ENCODE measurements at places on chromosomes 2 and 18.

GRCh38 chr2:86645752-86646151 is 22.1 kb upstream of the RNF103 start:
- no peak for DNase-seq

DNA sequence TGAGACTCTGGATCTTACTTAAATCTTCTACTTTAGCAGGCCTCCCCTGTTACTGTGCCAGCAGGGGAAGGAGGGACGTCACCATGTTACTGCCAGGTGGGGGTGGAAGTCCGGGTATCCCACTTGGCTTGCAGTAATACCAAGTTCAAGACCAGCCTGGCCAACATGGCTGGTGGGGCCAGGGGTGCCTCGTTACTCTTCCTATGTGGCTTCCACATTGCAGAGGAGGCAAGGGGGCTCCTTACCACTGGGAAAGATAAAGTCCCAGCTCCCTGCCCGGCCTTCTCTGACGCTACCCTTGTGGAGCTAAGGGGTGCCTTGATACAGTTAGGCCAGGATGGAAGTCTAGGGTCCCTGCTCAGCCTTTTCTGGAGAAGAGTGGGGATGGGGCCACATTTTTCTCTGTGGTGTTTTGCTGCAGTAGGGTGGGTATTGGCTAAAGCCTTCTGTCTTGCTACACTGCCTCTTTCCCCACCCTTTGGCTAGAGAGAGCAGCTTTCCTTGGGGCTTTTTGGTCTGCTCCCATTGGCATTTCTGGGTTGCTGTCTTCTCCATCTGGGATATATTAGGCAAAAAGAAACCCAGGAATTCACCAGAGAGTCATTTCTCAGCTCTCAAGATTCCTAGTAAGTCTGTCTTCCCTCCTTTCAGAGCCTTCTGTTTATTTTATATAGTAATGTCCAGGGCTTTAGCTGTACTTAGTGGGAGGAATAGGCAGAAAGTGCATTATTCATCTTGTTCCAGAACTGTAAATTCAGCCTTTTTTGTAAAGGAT is 21.9 kb downstream of the ELMOD3 start:
- DNase-seq, result no peak

DNA sequence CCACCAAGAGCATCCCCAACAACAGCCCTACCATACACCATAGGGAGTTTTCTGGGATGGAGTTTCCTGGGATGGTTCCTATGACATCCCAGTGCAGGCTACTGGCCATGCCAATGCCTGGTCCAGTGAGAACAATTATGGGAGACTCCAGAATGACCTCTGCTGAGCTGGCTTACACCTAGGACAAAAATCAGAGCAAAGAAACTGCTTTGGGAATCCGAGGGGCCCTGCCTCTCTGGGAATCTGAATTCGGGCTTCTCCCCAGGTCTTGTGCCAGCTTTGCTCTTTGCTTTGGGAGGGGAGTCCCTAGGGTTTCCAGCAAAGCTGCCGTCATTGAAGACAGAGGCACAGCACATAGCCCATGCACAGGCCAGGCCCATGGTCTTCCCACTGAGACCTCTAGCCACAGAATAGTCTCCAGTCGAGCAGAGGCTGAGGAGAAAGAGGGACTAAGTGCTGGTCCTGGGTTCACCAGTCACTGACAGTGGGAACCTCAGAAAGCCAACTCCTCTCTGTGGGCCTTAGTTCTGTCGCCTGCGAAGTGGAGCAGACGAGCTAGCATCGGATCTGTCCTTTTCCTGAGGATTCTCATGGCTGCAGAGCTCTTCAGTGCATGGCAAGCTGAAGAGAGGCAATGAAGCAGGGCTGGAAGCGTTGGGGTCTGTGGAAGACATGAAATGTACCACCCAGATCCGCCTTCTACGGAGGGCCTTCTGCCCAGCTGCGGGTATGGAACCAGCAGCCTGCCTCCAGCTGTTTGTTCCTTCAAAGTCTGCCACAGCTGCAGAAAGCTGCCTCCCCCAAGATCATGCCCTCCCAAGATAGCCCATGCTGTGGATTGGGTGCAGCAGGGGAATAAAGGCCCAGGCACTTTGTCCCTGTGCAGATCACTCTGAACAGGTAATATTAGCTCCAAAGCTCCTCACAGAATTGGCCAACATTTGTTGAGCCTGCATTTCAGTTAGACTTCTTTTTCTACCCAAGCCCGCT is 11.2 kb upstream of the LBH start:
- DNase-seq, result no peak

- DNase-seq, result no peak
Observed at GRCh38 chr18:22257022-22257543, 87.7 kb downstream of the GATA6 start.

GRCh38 chr2:4938206-4938605 is 754.0 kb upstream of the SOX11 start:
- DNase-seq, result no peak

GRCh38 chr2:234913208-234913626 is 38.6 kb upstream of the SH3BP4 start:
- no peak for DNase-seq

- no peak for DNase-seq
Observed at GRCh38 chr2:38634684-38635083, 31.2 kb upstream of the GALM start.

DNA sequence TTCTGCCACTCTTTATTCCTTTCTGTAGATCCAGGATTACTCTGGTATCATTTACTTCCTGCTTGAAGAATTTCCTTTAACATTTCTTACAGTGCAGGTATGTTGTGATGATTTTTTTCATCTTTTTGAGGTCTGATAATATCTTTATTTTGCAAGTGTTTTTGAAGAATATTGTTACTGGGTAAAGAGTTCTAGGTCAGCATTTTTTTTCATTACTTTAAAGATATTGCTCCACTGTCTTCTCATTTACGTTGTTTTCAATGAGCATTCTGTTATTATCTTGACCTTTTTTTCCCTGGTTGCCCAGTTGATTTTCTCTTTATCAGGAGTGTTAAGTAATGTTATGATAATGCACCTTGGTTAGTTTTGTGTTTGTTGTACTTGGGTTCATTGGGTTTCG is 31.7 kb upstream of the TMEM247 start:
- DNase-seq, result no peak

DNA sequence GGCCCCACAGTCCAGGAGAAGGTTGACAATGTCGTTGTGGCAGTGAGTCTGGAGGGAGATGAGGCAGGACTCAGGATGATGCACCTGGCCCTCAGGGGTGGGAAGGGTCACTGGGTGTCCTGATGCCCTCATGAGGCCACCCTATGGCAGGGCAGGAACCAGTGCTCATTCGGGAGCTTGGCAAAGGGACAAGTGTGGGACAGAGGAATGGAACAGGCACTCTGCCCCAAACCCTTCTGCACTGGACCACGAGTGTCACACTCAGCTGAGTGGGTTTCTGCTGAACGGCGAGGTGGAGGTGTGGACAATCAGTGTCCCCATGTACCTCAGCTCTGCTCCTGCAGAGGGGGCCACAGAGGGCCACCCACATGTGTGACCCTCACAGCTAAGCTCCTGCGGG is 32.0 kb downstream of the ANKMY1 start:
- DNase-seq, result no peak

DNA sequence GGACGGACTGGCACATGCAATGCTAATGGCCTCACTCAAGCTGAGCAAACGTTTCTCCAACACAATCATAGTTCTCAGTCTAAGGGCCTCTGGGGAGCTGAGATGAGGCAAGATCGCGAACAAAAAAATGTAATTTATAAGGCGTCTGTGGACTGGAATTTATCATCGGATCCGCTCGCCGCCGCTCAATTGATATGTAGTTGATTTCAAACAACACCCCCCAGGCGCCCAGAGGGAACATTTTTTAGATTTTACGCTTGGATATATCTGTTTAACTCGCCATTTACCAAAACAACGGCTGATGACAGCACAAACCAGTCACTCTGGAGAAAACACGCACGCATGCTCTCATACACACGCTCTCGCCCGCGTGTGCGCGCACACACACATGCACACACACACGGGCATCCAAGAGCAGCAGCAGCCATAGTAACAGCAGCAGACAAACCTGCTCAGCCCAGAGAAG is 335.8 kb downstream of the SMAD2 start:
- no peak for DNase-seq

DNA sequence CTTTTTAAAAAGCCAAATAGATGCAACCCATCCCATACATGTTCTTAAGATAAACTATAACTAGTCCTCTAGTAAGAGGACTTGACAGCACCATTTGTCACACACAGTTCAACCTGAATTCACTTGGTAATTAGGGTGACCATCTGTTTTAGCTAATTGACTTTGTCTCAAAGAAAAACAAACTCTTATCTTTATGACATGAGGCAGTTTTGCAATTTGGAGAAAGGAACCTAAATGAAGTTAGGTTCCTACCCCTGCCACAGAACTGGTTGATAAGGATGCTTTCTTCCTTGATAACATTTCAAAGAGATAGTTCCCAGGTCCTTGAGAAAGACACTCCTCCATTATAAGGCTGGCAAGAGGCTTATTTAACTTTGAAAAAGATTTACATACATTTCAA is 57.4 kb upstream of the LRRTM1 start:
- no peak for DNase-seq

- DNase-seq, result no peak
Observed at GRCh38 chr2:233005096-233005495, 8.0 kb downstream of the NGEF start.

DNA sequence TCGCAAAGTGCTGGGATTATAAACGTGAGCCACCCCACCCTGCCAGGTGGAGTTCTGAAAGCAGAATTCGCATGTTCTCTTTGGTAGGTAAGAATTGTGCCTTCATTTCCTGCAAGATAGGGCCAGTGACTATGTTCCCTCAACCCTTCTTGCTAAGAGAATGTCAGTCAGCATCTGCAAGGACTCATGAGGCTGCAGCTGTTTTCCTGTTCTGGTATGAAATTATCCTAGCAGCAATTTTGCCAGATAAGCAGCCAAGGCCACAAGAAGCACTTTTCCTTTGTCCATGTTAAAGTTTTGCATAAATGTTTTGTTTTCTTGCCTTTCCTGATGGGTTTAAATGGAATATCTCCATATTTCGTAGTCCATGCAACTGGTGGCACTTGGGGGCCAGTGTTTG is 6.8 kb upstream of the ARHGAP28 start:
- DNase-seq, result no peak

- DNase-seq, result no peak
Observed at GRCh38 chr2:100285691-100286090, 36.6 kb downstream of the LONRF2 start.

GRCh38 chr18:37266290-37266689 is 299.3 kb downstream of the CELF4 start:
- DNase-seq, result no peak

GRCh38 chr2:160293391-160294091 is 93.5 kb upstream of the ITGB6 start:
- DNase-seq, result peak; percentile 28

- DNase-seq, result no peak
Observed at GRCh38 chr2:159807183-159808031, 9.4 kb upstream of the CD302 start.

- no peak for DNase-seq
Observed at GRCh38 chr18:70291295-70291574, 2.4 kb downstream of the SOCS6 start.

Measured in left cardiac atrium (tissue), 4 donors.